ENCODE measurements at places on chromosomes 7 and 10.

GRCh38 chr10:18082381-18082780, 57.8 kb upstream of the CACNB2 start:
- no peak for DNase-seq

- DNase-seq: no peak
Measured at GRCh38 chr7:42854571-42855118, 57.2 kb downstream of the C7orf25 start.

GRCh38 chr10:71084818-71085126, 127.6 kb upstream of the UNC5B start:
- DNase-seq: no peak

DNA sequence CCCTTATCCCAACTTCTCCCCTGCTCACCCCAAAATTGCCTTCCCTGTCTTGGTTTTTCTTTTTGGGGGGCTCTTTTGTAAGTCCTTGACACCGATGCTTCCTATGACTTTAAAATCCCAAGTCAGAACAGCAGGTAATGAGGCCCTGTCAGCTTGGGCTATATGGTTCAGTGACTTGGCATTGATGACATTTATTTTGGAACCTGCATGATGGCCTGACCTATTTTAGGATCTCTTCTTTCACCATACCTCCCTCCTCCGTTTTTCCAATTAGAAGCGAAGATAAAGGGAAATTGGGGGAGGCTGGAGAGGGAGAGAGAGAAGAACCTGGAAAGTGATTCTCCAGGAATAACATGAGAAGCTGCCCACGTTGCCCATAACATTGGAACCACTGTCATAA, 424.9 kb upstream of the AUTS2 start:
- no peak for DNase-seq

- DNase-seq: no peak
Measured at GRCh38 chr7:132083126-132083525, 493.1 kb downstream of the PLXNA4 start.

- no peak for DNase-seq
Measured at GRCh38 chr7:42981601-42982000, 49.4 kb downstream of the MRPL32 start.

DNA sequence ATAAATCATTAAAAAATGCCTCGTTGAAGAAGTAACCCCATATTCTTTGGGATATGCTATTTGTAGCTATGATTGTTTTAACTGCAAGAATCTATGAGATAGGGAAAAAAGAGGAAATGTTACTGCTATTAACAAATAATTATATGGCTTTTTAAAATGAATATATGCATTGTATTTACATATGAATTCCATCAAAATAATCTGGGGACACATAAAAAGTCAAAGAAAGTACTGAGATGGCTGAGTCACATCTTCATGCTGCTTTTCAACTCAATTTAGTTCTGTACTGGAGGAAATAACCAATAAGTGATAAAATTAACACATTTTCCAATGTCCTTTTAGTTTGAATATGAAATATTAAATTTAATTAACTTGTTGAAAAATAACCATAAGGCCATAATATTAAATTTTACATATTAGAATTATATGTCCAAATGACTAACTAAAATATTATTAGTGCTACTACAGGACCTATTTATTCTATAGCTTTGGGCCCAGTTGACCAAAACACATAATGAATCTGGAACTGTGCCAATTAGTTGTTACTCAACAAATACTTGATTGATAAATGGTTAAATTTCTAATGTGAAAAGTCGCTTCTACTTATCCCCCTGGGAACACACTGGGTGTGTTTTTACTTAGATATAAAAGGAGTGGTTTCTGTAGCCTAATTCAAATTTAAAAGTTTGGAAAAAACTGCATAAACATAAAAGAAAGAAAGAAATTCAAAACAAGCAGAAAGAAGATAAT, 214.6 kb upstream of the PFKP start:
- no peak for DNase-seq

- no peak for DNase-seq
Measured at GRCh38 chr7:83806538-83806937, 157.6 kb upstream of the SEMA3E start.

GRCh38 chr7:117157241-117158209, 165.3 kb downstream of the WNT2 start:
- DNase-seq: peak; percentile 52

DNA sequence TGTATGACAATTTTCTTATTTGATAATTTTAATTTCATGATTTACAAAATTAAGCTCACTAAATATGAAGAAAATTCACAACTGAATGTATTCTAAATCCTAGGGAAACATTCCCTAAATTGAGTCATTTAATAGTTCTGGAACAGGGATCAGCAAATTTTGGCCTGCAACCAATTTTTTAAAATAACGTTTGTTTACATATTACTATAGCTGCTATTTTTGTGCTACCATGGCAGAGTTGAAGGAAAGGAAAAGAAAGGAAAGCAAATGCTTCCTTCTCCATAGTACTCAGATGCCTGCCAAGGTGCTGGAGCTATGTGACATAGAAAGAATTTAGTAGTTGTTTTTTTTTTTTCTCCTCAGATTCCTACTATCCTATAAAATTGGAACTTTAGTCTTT, 1307.7 kb upstream of the LRRTM3 start:
- DNase-seq: no peak

DNA sequence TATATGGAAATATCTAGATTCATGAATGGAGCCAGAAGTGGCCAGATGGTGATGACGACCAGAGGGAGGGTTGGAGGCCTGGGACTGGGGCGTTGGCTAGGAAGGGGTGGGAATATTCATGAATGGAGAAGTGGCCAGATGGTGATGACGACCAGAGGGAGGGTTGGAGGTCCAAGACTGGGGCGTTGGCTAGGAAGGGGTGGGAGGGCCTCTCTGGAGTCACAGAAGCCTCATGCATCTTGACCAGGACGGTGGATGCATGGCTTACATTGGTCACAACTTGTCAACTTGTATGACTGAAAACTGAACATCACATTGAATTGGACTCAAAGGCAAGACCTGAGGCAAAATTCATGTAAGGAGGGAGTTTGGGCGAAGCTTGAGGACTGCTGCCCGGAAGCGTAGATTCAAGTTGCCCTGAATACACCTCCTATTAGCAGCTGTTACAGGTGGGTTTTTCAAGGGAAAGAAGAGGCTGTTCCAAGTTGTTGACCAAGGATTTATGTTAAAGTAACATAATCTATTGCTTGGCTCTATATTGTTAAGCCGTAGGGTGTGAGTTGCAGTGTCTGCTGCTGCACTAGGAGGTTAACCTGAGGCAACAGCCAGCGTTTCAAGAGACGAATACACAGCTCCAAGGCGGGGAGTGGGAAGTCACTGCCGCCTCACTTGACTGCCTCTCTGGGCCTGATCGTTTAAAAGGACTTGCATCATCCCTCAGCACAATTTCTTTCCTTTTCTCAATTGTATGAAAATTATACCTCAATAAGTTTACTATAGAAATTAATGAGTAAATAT, 55.1 kb upstream of the FAM20C start:
- no peak for DNase-seq

DNA sequence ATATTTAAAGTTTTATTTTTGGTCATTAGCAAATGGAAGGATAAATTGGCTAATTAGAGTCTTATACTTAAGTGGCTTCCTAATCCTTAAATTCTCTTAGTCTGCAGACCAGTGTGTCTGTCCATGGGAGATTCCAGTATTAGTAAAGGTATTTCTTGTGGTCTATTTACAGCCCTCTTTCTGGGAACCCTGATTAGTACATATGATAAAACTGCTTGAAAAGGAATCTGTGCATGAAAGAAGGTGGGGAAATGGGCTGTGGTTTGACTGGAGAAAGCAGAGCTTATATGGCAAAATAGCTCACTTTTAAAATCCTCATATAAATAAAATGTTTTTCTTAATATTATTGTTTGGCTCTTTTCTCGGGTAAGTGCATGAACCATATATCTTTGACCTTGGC, 124.5 kb upstream of the RHOBTB1 start:
- DNase-seq: no peak

- DNase-seq: no peak
Measured at GRCh38 chr10:78863140-78863905, 205.4 kb upstream of the ZMIZ1 start.

DNA sequence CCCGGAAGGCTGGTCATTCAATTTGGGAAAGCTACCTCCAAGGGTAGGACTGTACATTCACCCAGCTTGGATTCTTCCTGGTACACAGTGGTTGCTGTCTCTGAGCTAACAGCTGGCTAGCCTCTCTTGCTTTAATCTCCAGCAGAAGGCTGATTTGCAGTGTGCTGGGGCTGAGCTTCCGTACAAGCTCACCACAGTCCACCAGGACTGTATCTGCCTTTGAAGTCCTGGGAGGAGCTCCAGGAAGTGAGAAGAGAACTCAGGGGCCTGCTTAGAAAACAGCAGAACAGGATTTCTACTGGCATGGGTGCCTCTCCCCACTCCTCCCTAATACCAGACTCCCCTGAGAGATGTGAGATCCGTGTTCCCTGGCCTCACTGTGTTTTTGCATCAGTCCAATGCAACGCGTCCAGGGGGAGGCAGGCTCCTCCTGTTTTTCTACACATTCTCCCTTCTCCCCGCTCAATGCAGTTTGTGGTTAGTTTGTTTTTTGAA, 6.6 kb downstream of the AFAP1L2 start:
- DNase-seq: no peak

DNA sequence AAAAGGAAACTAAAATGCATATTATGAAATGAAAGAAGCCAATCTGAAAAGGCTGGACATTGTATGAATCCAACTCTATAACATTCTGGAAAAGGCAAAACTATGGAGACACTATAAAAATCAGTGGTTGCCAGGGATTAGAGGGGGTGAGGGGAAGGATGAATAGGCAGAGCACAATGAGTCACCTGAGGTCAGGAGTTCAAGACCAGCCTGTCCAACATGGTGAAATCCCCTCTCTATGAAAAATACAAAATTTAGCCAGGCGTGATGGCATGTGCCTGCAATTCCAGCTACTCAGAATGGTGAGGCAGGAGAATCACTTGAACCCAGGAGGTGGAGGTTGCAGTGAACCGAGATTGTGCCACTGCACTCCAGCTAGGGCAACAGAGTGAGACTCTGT, 324.8 kb upstream of the PHYHIPL start:
- DNase-seq: no peak

GRCh38 chr10:70566515-70567290, 35.8 kb downstream of the PRF1 start:
- DNase-seq: no peak

- no peak for DNase-seq
Measured at GRCh38 chr10:112915590-112916572, 34.2 kb upstream of the TCF7L2 start.

GRCh38 chr7:151047976-151048815, at the start of gene ASIC3:
TSS of gene ASIC3 (plus strand) at chr7:151048531. CDS start at chr7:151048886, 355 bp downstream.
- no peak for DNase-seq

GRCh38 chr7:45244981-45245380, 87.4 kb downstream of the RAMP3 start:
- no peak for DNase-seq

GRCh38 chr10:35420827-35421552, 84.7 kb downstream of the CCNY start:
- no peak for DNase-seq

DNA sequence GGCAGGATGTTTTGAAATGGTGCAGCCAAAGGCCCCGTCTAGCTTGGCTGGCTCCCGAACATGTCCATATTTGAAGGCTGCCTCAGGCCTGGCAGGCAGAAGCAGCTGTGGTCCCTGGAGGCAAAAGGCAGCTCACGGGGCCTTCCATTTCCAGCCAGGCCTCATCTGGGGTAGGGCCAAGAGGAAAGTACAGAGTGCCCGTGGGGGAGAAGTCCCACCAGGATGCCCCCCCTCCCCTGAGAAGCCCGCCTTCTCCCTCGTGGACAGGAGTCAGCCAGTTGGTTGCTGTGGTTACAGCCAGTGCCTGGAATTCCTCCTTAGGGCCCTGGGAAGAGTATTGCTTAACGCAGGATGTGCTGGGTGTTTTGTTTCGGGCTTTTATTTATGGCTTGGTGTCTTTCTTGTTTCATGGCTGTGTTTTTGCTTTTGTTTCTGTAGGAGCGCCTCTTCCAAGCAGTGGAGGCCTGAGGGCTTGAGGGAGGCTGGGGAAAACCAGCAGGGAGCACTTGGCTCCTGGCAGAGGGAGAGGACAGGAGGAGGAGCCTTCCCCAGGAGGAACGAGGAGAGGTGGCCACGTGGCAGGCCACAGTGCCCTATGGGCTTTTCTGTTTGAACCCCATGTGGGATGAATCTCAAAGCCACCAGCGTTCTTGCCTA, 45.4 kb downstream of the CHST3 start:
- DNase-seq: peak; percentile 88

DNA sequence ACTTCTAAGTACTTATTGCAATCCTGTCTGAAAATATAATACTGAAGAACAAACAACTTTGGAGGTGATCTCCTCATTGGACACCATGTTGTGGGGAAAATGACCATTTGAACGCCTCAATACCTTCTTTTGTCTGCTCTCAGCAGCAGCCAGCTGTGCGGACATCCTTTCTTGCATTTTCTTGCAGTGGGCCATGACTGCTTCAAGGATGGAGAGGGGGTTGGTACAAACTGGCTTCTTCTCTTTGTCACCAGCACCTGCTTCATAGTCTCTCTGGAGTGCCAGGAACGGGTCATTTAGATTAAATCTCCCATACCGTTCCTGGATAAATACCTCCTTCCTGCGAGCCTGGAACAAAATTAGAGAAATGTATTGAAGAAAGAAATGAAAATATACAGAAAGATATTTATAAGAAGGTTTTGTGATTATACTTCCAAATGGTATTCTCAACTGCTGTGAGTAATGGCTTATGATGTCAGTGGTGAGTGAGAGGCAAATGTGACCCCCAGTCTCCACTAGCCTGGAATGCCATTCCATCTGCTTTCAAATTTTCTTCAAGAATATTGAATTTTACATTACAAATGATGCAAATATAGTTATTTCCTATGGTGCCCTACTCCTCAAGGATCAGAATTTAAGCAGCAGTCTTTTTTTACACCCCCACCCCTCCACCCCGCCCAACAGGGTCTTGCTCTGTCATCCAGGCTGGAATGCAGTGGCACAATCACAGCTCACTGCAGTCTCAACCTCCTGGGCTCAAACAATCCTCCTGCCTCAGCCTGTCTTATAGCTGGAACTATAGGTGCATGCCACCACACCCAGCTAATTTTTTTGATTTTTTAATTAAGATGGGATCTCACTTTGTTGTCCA, 62.4 kb downstream of the CTTNBP2 start:
- no peak for DNase-seq

- no peak for DNase-seq
Measured at GRCh38 chr7:3000566-3000965, 43.1 kb downstream of the CARD11 start.

DNA sequence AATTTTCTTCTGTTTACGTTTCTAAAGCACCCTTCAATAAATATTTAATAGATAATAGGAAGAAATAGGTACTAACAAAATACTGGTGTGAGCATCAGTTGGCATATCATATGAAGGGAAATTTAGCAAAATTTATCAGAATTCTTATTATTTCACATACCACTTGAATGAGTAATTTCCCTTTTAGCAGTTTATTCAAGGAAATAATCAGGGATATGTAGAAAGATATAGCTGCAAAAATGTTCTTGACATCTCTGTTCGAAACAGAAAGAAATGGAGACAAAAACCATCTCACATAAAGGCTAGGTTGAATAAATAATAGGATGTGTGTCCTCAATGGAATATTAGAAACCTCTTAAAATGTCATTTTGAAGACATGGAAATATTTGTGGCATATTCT, 35.8 kb upstream of the PIP4K2A start:
- DNase-seq: no peak

- DNase-seq: no peak
Measured at GRCh38 chr7:44394636-44395035, 69.2 kb upstream of the CAMK2B start.
